ENCODE measurements at places on chromosomes 5 and 9.

DNA sequence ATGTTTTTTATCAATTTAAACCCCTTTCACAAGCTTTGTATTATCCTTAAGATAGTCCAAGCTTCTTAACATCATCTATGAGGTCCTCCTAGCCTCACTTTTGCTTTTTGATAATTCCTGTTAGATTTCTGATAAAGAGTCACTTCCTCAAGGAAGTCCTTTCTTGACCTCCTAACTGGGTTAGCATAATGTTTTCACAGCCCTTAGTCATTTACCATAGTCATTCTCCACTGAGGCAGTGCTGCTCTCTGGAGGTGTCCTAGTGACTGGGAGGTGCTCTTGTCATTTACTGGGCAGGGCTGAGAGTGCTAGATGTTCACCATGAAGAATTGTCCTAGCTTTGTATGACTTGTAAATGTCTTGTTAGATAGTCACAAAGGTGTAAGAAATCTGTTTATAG is 26.4 kb downstream of the TNPO1 start:
- no peak for DNase-seq

GRCh38 chr5:138180183-138180782 is 1.4 kb downstream of the KIF20A start:
- DNase-seq: peak; percentile 70

- no peak for DNase-seq
Observed at GRCh38 chr5:141866096-141866495, 12.1 kb downstream of the PCDH1 start.

- no peak for DNase-seq
Observed at GRCh38 chr5:88695232-88695631, 187.8 kb downstream of the MEF2C start.

DNA sequence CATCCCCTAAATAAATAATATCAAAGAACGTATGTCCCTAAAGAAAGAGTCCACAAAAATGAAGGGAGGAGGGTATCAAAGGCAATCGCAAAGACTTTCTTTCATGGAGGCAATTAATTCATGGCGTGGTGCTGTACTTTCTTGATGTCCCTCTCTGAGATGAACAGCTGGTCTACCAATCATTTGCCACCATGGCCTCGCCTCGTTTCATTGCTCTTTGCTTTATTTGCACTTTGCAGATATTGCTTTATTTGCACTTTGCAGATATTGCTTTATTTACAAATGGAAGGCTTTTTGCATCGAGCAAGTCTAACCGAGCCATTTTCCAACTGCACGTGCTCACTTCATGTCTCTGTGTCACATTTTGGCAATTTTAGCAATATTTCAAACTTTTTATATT is 104.0 kb upstream of the PTCH1 start:
- no peak for DNase-seq

DNA sequence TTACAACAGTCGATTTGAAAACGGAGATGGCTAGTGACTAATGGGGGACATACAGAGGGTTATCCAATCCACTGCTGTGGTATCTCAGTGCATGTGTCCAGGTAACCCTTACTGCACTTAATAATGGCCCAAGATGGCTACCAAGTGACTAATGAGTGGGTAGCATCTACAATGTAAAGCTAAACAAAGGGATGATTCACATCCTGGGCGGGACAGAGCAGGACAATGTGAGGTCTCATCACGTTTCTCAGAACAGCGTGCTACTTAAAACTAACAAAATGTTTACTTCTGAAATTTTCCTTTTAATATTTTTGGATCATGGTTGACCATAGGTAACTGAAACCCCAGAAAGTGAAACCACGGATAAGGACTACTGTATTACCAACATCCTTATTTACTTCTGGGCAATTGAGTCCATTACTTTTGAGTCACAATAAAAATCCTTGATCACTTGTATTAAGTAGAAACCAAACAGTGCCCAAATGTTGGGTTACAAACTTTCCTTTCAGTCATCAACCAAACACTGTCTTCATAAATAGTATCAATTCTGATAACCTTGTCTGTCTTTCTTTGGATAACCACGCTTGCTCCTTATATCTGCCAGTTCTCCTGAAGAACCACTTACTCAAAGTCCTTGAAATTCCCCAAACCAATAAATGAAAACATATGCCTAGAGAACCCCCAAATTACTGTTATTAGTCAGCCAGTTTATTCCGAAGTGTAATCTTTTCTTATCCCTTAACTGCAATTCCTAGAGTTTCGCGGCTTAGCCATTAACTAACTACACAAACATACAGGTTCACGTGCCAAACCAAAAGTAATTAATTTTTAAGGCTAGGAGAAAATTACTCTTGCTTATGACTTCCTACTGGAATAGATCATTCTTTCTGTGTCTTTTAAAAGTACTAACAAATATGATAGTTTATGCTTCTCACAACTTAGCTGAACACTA is 59.7 kb downstream of the ELL2 start:
- DNase-seq: no peak

- no peak for DNase-seq
Observed at GRCh38 chr5:119338326-119338946, 17.4 kb upstream of the TNFAIP8 start.

- DNase-seq: no peak
Observed at GRCh38 chr9:91334053-91334452, 27.7 kb downstream of the AUH start.

DNA sequence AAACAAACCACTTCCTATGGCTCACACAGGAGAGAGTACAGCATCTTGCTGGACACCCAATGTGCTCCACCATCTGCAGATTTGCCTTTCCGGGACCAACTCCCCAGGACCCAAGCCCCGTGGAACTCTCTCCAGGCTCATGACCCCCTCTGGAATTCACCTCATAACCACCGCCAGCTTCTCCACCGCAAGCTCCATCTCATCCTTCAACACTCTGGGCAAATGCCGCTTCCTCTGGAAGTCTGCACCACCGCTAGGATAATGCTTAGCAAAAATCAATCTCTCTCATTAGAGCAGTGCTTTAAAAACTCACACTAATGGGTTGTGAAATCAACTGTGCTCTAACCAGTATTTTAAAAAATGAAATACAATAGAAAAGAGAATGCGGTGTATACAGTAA is 150.0 kb downstream of the COL23A1 start:
- DNase-seq: no peak

DNA sequence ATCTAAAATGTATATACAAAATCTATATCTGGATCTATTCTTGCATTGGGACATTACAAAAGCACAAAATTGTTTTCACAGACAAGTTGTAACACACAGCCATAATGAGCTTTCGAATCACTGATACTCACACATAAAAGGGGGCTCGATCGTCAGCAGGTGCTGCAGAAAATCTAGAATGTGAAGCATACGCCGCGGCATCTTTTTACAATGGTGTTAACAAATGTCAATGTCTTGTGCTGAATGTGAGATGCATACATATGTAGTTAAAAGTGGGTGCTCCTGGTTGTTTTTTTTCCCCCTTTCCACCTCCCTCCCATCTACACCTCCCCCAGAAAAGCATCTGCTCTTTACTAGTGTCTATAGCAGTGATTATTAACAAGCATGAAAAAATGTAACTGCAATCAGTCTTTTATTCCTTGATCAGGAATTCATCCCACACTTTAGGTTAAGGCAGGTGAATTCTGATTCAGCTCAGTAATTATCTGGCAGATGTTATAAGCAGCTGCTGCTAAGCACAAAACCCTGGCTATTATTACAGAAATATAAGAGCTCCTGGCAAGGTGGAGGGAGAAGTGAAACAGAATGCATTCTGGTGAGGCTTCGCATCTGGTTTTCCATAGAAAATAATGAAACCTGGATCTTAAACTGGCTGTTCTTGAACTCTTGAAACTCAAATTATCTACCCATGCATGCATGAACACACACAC is 114.1 kb downstream of the MPDZ start:
- DNase-seq: no peak

Measured in NCI-H446 treated with DMSO at 0.1 percent for 48 hours (cell line).